ENCODE measurements at places on chromosomes 11 and 22. TPM values are rescaled to one million over a fixed set of nuclear protein-coding genes. Genes with fewer than 3 reads are reported as not detected.
A peak's percentile ranks its signal among the peaks of the same experiment; 100 is the strongest.

GRIK4 gene
- not detected for total RNA-seq

FOLR1 gene
- not detected for total RNA-seq

FXYD2 gene
- total RNA-seq = 22.5 TPM

DNA sequence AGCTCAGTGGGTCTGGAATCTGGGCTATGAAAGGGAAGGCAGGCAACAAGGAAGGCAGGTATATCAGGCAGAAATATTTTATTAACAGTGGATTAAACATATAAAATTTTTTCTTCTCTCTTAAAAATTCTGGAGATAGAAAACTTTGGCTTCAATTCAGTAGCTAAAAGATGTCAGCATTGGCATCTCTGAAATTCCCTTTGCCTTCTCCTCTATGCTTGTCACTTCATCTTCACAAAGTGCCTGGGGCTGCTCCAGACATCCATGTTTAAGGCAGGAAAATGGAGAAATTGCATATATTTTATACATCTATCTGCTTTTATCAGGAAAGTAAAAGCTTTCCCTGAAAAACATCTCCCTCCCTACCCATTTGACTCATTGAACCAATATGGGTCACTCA is 894.1 kb upstream of the API5 start:
- DNase-seq = no peak

GRCh38 chr22:28129319-28129962 is 210.4 kb upstream of the PITPNB start:
- no peak for DNase-seq

- DNase-seq = no peak
Observed at GRCh38 chr11:46417711-46418110, 26.1 kb upstream of the CHRM4 start.

- DNase-seq = no peak
Observed at GRCh38 chr11:42482822-42483221, 829.0 kb upstream of the API5 start.

DNA sequence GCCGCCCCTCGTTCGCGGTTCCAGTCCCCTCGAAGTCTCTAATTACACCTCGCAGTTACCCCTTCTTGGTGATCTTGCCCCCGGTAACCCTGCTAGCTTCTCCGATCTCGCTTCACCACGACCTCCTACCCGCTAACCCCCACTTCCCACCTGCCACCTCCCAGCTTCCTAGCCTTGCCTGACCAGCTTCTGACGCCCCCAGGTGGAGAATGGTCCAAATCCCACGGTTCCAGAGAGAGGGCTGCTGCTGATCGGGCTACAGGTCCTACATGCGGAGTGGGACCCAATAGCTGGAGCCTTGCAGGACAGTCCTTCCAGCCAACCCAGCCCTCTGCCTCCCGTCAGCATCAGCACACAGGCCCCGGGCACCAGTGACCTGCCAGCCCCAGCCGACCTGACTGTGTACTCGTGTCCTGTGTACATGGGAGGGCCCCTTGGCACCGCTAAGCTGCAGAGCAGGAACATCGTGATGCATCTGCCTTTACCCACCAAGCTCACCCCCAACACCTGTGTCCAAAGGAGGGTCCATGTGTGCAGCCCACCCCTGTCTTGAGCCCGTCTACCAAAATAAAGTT is 31.9 kb downstream of the RRP8 start:
- DNase-seq = peak; percentile 16

DNA sequence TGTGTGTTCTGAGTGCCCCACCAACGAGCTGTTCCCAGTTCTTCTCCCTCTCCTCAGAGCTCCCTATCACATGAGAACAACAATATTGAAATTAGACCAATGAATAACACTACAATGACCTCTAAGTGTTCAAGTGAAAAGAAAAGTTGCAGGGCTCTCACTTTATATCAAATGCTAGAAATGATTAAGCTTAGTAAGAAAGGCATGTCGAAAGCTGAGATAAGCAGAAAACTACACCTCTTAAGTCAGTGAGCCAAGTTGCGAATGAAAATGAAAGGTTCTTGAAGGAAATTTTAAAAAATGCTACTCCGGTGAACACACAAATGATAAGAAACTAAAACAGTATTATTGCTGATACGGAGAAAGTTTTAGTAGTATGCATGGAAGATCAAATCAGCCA is 199.8 kb downstream of the GUCY1A2 start:
- no peak for DNase-seq

DNA sequence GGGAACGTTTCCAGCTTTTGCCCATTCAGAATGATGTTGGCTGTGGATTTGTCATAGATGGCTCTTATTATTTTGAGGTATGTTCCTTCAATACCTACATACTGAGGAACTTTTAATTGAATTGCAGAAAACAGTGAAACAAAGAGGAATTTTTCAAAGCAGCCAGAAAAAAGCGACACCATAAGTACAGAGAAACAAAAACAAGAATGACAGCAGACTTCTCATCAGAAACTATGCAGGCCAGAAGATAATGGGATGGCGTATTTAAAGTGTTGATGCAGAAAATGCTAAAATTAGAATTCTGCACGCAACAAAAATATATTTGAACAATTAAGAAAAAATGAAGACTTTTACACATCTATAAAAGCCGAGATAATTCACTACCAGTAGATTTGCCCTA is 95.4 kb upstream of the TIMP3 start:
- no peak for DNase-seq

DNA sequence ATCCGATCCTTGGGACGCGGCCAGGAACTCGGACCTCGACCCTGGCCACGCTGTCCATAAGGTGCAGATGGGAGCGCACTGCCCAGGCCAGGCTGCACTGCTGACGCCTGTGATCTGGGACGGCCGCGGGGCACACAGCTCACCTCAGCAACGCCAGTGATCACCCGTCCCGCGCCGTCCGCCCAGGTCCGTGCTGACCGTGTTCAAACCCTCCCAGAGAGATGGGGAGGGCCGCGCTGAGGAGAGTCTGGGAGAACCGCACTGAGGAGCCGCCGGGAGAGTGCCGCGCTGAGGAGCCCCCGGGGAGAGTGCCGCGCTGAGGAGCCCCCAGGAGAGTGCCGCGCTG is 636 bp downstream of the KCNQ1OT1 start:
- no peak for DNase-seq
